ENCODE measurements at places on chromosomes 5 and 9. TPM values are rescaled to one million over a fixed set of nuclear protein-coding genes. Genes with fewer than 3 reads are reported as not detected.

Gene BSPRY
- total RNA-seq, result not detected

Gene KIF4B
- total RNA-seq, result not detected

DNA sequence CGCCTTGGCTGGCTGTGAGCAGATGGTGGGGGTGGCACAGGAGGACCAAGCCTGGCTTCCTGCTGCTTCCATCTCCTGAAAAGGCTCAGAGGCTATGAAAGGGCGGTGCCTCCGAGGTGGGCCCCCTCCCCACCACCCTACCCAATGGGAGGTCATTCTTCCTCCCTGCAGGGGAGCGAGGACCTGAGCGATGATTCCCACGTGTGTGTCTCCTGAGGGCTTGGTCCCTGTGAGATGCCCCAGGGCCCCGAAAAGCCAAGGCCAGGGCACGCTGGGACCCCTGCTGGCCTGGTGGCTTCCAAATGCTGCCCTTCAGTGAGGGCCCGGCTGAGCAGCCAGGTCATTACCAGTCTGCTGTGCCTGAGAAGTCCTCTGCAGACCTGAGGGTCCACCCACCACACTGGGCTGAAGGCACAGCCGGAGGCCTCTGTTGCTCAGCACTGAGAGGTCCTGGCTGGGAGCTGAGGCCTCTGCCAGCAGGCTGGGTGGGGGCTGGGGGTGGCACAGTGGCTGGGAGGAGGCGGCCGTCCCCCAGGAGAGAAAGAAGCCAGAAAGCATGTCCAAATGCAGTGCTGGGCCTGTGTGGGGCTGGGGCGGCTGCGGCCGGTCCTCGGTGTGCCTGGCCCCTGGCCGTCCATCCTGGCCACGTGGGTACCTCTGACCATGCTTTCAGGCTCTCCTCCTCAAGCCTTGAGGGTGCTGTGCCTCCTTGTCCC is 14.0 kb upstream of the SLC6A19 start:
- no peaks in the 10 kb centered on the region for H3K4me1 ChIP-seq
- peaks cover 40% of the 10 kb centered on the region for H3K27me3 ChIP-seq
- H3K27ac ChIP-seq, result no peak overlapping the region
- no peak overlapping the region for H3K4me3 ChIP-seq
- no peaks in the 10 kb centered on the region for H3K36me3 ChIP-seq

DNA sequence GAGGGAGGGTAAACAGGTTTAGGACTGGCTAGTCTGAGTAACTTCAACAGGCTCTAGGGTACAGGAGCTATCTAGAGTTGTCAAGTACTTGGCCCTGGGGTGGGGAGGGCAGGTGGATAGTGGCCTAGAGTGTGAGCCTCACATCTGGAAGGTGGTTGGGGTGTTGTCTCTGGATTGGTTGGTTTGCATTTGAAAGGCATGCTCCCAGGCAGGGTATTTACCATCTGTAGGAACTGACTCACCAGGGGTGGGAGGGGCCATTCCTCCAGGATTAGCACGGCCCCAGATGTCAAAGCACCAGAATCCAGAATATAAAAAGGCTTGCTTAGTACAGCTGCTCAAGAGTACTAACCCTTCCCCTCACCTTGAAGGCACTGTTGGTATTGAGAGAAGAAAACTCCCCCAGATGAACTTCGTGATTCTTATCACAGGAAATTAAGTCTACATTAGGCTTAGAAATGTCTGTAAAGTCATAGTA is 193.3 kb downstream of the NTRK2 start:
- no peaks in the 10 kb centered on the region for H3K36me3 ChIP-seq
- H3K4me1 ChIP-seq, result no peaks in the 10 kb centered on the region
- DNase-seq, result peak; percentile 48
- no peaks in the 10 kb centered on the region for H3K27me3 ChIP-seq
- no peak overlapping the region for H3K27ac ChIP-seq
- H3K4me3 ChIP-seq, result no peak overlapping the region
